ENCODE measurements at places on chromosomes 6 and 20.

GRCh38 chr6:45420083-45420908 is 42.6 kb upstream of the SUPT3H start:
- no peak for DNase-seq

GRCh38 chr6:118324116-118324515 is 224.0 kb upstream of the PLN start:
- no peak for DNase-seq

DNA sequence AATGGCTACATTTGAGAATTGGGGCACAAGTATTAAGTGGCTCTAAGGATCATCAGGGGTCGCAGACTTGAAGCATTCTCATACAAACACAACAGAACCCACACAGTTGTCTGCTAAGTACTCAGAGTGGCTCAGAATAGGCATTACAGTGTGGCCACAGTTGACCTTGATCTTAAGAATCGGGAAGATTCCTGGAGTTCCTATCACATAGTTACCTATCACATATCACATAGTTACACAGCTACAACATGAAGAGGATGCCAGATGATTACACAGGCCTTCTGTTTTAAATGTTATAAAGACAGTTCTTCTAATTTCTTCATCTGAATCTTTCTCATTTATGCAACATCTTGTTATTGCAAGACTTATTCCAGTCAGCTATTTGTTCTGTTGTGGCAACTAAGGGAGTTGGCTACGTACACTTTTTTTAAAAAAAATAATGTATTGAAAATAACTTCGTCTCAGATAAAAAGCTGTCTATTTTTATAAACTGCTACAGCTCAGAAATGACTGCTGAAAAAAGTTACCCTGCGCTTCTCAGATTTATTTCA is 129.0 kb downstream of the REV3L start:
- no peak for DNase-seq

DNA sequence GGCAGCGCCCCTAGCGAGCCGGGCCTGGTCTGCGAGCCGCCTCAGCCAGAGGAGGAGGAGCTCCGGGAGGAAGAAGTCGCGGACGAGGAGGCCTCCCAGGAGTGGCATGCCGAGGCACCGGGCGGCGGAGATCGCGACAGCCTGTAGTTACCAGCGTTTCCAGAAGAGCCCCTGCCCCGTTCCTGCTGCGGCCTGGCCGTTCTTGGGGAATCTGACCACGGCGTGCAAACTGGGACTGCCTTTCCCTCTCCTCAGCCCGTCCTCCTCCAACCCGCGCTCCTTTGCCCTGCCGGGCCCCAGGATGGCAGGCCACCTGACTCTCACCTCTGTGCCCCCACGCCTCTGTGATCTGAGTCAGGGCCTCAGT is 802 bp downstream of the HDGFL1 start:
- DNase-seq: no peak

DNA sequence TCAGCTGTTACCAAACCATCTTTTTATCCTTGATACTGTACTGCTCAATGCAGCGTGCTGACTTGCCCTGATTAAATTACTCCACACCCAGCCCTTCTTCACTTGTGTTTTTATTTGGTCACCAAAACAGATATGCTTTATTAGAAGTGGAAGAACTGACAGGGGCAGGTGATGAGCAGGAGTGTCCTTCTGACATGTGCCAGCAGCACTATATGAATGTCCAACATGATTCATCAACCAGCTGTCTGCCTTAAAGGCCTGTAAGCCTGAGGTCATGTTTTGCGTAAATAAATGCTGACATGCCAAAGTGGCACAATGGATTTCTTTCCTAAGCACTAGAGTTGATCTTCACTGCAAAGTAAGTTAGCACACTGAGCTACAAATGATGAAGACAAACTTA is 15.4 kb downstream of the POPDC3 start:
- DNase-seq: no peak

DNA sequence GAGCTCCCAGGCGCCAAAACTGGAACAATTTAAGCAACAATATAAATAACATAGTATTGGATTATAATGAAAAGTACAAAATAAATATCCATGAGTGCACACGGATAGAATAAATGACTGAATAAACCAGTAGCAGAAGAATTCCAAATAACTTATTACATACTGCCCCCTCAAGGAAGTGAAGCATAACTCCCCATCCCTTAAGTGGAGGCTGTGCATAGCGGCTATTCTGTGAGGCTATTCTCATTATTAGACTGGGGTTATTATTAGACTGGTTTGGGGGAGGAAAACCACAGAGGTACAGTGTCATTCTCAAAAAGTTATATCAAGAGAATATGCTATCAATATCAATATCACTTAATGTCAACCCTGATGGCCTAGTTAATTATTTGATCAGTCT is 94.4 kb upstream of the SIRPA start:
- DNase-seq: no peak

Data from smooth muscle cell of the brain vasculature (primary cell).